Lung (tissue), 17 donors: ENCODE measurements at places on chromosomes 11 and 22.

DNA sequence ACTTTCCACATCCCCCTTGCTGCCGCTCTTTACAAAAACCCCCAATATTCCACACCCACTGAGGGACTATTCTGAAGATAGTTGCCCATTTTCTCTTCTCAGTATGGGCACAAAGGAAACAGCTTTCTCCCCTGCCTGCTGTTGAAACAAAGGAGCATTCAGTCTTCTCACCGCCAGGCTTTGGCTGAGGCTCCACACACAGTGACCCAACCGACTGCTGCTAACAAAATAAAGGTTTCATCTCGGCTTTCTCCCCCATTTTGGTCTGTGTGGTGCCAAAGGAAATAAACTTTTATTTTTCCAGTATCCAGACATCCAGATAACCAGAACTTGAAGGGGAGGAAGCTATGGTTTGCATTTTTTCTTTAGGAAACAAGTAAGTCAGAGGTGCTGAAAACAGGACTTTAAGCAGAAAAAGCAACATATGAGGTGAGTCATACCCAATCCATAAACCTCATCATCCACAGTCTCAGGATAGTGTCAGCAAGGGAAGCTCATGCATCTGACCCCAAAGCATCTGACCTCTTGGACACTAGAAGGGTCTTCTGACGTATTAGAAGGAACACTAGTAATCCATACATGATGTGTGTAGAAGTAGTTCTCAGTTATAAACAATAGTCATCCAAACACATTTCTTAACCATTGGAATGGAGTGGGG lies 6.4 kb downstream of the CLMP start:
- peak; percentile 72 for DNase-seq

GRCh38 chr11:100719809-100720221 lies 32.7 kb downstream of the ARHGAP42 start:
- DNase-seq, result peak; percentile 59

GRCh38 chr11:7272373-7272772 lies 20.7 kb downstream of the SYT9 start:
- no peak for DNase-seq

- DNase-seq, result no peak
Observed at GRCh38 chr11:61267437-61267841, 26.5 kb downstream of the PGA5 start.

DNA sequence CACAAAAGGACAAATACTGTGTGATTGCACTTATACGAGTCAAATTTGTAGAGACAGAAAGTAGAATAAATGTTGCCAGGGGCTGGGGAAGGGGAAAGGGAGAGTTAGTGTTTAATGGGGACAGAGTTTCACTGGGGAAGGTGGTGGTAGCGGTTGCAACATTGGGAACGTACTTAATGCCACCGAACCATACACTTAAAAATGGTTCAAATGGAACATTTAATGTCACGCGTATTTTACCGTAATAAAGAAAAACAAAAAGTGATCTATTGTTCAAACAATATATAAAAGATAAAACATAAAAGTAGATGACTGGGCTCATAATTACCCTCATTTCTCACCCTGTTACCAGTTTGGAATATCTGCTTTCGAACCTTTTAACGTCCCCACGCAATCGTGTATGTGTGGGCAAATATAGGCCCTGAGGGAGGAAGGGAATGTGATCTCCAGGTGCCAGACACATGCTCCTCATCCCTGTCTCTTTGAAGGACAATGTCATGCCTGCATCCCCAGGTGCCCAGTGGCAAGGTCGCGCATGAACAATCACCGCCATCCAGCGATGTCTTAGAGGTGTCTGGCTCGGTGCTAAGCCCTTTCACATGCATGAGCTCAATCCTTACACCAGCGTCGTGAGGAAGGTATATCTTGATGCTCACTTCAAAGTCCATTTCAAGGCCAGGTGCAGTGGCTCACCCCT lies 35.3 kb downstream of the LIF start:
- no peak for DNase-seq

- DNase-seq, result no peak
Observed at GRCh38 chr22:40628354-40629042, 8.0 kb downstream of the MRTFA start.

DNA sequence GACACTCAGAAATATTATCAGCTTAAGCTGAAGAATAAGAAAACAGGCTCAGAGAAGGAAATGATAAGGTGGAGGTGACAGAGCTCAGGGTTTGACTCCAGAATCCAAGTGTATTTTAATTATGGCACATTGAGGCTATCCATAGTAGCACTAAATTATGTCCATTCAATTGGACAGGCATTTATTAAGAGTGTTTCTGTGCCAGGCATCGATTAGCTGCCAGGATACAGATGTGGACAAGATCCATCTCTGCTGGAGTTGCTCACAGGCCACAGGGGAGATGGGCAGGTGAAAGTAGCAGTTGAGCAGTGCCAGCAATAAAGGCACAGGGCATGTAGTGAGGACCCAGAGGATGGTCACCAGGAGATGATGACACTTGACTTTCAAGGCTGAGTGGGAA lies 592.5 kb downstream of the INSC start:
- no peak for DNase-seq

GRCh38 chr11:64522843-64523380 lies 68.1 kb upstream of the SLC22A12 start:
- no peak for DNase-seq

GRCh38 chr11:29119707-29120618 lies 896.9 kb downstream of the KCNA4 start:
- DNase-seq, result no peak

- no peak for DNase-seq
Observed at GRCh38 chr11:11416502-11416901, 63.5 kb upstream of the CSNK2A3 start.
